NCI-H2029 treated with DMSO at 0.1 percent for 48 hours (cell line): ENCODE measurements at places on chromosomes 7 and 10.

DNA sequence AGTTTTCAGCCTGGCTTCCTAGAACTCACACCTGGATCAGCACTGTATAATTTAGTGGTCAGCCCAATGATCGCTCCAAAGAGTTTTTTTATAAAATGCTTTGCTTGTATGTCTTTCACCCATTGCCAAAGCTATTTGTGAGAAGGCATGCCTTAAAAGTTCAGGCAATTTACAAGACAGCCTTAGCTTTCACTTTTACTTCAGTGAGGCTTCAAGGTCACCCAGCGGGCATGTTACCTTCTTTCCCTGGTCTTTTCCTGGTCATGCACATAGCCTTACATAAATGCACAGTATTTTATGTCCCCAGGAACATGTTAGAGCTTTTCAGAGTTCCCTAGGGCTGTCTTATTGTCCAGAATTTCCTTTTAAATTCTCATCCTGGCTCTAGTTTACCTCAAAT is 179.9 kb upstream of the TMEM72 start:
- no peak for DNase-seq

DNA sequence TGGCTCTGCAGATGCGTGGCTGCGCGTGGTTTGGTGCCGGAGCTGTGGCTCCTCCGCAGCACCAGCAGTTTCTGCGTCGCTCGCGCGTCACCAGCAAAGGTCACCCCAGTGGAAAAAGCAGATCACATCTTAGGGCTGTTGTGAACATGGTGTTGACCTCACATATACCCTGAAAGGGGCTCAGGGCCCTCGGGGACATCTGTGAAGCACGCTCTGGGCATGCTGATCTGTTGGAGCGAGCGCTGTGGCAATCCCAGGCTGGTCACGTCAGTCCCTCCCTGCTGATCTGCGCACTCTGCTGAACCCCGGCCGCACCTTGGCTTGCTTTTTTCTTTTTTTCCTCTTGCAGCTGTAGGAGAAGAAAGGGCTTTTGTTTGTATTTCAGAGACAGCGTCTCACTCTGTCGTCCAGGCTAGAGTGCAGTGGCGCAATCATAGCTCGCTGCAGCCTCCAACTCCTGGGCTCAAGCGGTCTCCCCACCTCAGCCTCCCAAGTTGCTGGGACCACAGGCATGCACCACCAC is 33.3 kb upstream of the AP5Z1 start:
- no peak for DNase-seq

DNA sequence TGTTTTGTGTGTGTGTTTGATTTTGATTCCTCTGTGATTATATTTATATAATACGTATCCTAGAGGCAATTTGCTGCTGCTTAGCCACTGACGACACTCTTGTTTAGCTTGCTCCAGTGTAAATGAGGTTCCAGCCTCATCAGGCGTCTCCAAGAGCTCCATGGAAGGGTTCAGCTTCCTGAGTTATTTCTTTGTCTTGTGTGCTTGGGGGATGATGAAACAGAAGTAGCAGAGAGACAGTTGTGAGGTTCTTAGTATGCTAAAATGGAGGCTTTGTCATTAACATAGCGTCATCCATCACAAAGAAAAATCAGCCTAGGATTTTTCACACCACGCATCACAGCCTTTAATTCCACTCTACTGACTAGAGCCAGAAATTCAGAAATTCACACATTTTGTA is 85.1 kb downstream of the KLF6 start:
- DNase-seq: no peak

DNA sequence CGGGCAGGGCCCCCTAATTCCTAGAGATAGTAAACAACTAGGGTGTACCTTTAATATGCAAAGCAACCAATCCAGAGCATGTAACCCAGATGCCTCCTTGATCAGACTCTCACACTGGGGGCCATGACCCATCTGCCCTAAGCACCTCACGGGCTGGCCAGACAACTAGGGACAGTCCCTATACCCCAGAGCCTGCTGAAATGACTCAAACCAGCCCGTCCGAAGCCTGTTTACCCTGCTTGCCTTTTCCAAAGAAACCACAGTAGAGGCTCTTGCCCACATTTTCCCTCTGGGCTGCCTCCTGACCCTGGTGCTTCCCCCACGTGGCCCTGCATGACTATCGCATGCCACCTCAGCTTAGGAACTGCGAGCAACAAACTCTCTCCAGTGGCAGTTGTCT is 46.2 kb downstream of the RGS10 start:
- DNase-seq: no peak

GRCh38 chr10:125262409-125262808 is 102.0 kb upstream of the CTBP2 start:
- DNase-seq: no peak

- DNase-seq: no peak
Observed at GRCh38 chr10:121627876-121628581, 29.8 kb upstream of the FGFR2 start.

GRCh38 chr7:43533801-43534479 is 49.0 kb upstream of the STK17A start:
- DNase-seq: no peak

DNA sequence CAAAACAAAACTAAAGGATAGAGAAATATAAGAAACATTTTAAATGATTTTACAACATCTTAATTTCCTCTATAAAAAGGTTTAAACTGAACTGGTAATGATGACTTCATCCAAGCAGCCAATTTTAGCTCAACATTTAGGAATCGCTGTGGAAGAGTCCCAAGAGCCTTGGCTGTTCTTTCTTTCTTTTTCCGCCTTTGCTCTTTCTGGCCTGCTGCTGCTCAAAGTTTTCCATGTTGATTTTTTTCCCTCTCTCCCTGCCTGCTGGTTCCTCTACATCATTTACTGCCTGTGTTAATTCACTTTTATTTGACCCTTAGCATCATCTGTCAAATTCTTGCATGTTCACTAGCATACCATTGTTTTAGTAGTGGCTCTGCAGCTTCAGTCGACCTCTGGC is 146.9 kb downstream of the EVX1 start:
- no peak for DNase-seq

GRCh38 chr10:6382081-6382480 is 179.3 kb downstream of the PFKFB3 start:
- no peak for DNase-seq

- no peak for DNase-seq
Observed at GRCh38 chr10:88826388-88826787, 23.9 kb downstream of the LIPM start.

DNA sequence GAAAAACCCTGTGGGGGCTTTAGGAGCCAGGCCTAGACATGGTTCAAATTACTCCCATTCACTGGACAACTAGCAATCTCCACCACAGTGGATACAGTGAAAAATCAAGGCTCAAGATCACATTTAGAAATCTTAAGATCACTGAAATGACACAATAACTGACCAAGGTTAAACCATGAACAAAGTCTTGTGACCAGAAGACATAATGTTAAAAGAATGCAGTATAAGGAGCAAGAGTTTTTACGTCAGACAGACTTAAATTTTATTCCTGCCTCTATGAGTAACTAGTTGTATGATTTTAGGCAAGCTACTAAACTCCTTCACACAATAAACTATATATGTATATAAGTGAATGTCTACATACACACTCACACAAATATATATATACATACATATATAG is 68.5 kb downstream of the MICU1 start:
- DNase-seq: no peak

GRCh38 chr10:5090551-5090950 is 3.7 kb upstream of the AKR1C3 start:
- DNase-seq: no peak

- no peak for DNase-seq
Observed at GRCh38 chr7:146216396-146217041, 99.9 kb downstream of the CNTNAP2 start.

GRCh38 chr7:30863706-30864035 is 48.0 kb upstream of the AQP1 start:
- no peak for DNase-seq

- DNase-seq: no peak
Observed at GRCh38 chr7:51882412-51882811, 565.8 kb upstream of the COBL start.

GRCh38 chr10:14918964-14919363 is 34.9 kb downstream of the DCLRE1C start:
- no peak for DNase-seq

GRCh38 chr7:122717356-122718089 is 14.8 kb upstream of the RNF148 start:
- DNase-seq: no peak

DNA sequence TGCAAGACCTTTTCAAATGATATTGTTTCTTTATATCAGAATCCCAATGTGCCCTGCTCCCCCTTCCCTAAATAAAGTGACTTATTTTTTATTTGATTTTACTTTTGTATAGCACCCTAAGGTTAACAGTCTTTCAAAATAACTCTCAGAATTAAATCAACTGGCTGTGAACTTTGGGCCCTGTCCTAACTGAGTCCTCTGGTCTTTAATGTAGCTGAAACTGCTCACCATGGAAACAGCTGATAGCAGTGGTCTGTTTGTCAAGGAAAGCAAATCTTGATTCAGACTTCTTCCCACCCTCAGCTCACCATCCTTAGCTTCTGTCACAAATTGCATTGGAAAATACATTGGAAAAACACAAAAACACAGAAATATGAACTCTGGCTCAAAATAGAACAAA is 105.2 kb upstream of the PRPS1L1 start:
- DNase-seq: no peak

DNA sequence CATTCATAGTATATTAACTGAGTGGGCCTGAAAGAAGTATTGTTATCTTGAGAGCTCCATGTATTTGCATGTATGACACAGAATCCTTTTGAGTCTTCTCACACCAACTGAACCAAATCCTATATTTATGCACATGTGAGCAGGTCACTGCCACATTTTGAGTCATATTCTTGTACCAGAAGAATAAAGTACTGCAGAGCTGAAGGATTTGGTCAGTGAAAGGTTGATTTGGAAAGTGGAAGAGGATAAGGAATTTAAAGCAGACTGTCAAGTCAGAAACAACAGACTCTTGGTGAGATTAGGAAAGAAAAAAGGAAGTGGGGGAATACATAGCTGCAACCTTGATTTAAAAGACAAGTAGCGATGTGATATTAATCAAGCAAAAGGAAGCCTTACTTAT is 121.8 kb downstream of the ARID5B start:
- DNase-seq: no peak

DNA sequence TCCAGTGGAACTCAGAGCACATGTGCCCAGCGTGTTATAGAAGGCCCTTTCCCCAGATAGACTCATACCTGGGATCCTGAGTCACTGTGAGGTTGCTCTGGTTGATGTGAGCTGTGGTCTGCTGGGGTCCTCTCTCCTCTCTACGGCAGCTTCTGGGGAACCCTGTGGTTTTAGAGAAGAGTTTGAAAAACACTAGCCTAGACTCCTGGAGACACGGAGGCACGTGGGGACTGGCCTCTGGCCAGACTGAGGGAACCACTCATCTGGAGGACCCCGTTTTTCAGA is 10.3 kb downstream of the ZNF775 start:
- no peak for DNase-seq

DNA sequence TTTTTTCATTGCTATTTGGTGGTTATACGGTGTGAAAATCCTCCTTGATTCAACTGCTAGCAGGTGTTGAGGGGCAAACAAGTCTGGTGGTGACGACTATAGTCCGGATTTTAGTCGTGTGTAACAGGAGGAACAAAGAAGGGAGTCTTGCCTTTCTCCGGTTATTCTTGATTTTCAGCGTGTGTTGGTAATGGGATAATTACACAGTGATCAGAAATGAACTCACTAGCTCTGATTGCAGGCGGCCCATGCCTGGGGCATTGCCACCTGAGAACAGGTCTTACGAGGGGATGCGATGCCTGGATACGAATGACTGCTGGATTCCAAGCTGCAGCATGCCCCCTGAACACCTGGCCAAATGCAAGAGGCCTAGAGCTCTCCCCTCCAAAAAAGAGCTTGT is 72.8 kb downstream of the CAMK1D start:
- DNase-seq: no peak

DNA sequence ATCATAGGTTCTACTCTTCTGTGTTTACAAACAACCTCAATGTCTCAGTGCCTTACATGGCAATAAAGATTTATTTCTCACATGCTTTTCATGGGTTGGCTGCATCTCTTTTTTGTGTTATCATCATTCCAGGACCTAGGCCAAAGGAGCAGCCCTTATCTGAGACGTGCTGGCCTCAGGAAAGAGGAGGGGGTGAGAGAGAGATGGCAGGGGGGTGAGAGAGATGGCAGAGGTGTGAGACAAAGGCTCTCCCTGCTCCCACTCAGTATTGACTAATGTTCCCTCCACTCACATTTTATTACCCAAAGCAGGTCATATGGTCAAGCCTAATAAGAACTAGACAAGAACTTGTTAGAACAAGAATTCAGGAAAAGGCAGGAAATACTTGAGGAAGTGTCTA is 120.1 kb upstream of the PRR15 start:
- no peak for DNase-seq

- no peak for DNase-seq
Observed at GRCh38 chr10:99534939-99535763, 2.4 kb downstream of the NKX2-3 start.

DNA sequence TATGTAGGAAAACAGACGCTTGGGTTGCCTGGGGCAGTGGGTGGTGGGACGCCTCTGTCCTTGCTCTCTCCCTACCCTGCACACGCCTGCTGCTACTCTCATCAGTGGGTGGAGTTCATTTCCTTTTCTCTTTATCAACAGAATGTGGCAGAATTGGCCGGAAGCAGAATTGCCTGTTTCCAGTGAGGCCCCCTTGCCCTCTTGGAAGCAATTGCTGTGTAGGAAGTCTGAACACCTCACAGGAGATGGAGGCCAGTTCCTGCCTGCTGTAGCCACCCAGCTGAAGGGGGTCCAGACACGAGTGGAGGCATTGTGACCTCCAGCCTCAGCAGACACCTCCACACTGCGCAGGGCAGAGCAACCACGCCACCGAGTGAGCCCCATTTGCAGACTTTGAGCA is 331.6 kb upstream of the ZNF32 start:
- no peak for DNase-seq

GRCh38 chr10:99530108-99531025 is 2.4 kb upstream of the NKX2-3 start:
- DNase-seq: no peak

GRCh38 chr7:78377532-78377931 is 579.0 kb downstream of the PHTF2 start:
- no peak for DNase-seq
